ENCODE measurements at places on chromosomes 6 and 20. TPM values are rescaled to one million over a fixed set of nuclear protein-coding genes. Genes with fewer than 3 reads are reported as not detected.

Gene HDGFL1
- not detected for total RNA-seq

GRCh38 chr6:146543211-146543939, at the start of gene RAB32:
Gene RAB32 (plus strand): TSS chr6:146543833. CDS start chr6:146543872, 39 bp downstream.
- peak; percentile 53 for DNase-seq

DNA sequence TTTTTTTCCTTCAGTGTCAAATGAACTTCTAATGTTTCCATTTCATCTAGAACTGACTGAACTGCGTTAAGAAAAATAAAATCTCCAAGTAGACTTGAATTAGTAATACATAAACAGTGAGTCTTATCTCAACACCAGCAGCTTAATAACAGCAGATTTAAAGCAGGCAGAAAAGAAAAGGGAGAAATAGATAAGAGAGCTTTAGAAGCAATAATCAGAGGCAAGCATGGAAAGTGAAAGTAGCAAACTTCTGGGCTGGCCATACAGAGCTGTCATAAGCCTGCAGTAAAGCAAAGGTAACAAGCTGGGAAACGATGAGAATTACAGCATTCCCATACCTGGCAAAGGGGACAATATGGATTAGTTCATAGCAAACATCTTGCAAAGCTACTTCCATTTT, 16.9 kb upstream of the ANGPT4 start:
- DNase-seq = no peak

DNA sequence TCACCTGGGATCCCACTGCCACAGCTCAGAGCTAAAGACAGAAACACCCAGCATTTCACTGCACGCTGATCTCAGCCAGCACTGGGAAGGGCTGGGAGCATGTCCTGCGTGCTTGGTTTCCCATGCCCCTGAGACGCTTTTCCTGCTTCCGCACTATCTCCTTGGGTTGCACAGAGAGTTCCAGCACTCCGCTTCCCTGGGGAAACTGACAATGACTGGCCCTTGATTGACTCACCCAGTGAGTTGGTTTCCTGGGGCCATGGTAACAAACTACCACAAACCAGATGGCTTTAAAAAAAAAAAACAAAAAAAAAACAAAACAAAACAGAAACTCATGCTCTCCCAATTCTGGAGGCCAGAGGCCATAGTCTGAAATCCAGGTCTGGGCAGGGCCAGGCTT, 14.8 kb upstream of the MAS1L start:
- DNase-seq = no peak

Gene UBE2V1
- total RNA-seq = 60.0 TPM

Gene MCHR2
- total RNA-seq = not detected

GRCh38 chr6:92683748-92684147, 735.6 kb downstream of the EPHA7 start:
- no peak for DNase-seq

Gene C6orf52
- total RNA-seq = not detected

Gene GTSF1L
- total RNA-seq = not detected

- DNase-seq = no peak
Measured at GRCh38 chr6:163963205-163964120, 548.9 kb downstream of the QKI start.

GRCh38 chr6:89067796-89068195, 12.8 kb upstream of the PNRC1 start:
- DNase-seq = no peak

DNA sequence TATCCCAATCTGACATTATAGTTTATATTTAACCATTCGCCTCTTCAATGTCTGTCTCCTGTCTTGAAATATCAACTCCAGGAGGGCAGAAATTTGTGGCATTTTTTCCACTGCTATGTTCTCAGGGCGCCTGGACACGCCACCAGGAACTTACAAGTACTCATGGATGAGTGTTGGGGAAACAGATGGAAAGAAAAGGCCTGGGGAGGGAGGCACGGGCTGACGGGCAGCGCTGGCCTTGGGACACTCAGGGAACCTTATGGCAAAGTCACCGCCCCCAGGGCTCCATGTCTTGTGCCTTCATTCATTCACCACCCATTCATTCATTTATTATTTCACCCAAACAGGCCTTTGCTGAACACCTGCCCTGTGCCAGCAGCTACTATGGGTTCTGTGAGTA, 222.9 kb downstream of the PREX1 start:
- no peak for DNase-seq

Gene FAM209A
- total RNA-seq = not detected

- DNase-seq = no peak
Measured at GRCh38 chr6:36888654-36889481, 3.1 kb downstream of the C6orf89 start.

Gene BPIFB1
- total RNA-seq = not detected
